HTR-8/SVneo (cell line): ENCODE measurements at places on chromosomes 11 and 22.

GRCh38 chr11:19253153-19253745 is 12.5 kb upstream of the E2F8 start:
- DNase-seq, result no peak

GRCh38 chr11:32045456-32045855 is 45.4 kb upstream of the RCN1 start:
- DNase-seq, result no peak

- no peak for DNase-seq
These were observed 631.5 kb downstream of the METTL15 start for GRCh38 chr11:28739489-28740280.

DNA sequence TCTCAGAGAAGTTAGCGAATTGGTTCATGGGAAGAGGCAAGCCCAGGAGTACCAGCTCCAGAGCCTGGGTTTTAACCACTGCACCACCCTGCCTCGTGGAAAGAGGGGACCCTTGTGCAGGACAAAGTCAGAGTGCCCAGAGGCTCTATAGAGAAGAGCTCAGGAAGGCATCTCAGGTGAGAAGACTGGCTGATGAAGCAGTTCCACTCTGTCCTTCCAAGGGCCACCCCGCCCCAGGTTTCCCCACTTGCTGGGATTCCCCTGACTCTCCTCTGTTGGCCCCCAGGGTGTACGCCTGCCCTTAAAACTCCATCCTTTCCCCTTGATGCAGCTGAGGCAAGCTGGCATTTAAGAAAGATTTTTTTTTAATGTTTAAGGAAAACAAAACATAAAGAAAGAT is 265.8 kb downstream of the BUD13 start:
- DNase-seq, result no peak

GRCh38 chr11:8756201-8756600 is 73.6 kb downstream of the RPL27A start:
- DNase-seq, result no peak

DNA sequence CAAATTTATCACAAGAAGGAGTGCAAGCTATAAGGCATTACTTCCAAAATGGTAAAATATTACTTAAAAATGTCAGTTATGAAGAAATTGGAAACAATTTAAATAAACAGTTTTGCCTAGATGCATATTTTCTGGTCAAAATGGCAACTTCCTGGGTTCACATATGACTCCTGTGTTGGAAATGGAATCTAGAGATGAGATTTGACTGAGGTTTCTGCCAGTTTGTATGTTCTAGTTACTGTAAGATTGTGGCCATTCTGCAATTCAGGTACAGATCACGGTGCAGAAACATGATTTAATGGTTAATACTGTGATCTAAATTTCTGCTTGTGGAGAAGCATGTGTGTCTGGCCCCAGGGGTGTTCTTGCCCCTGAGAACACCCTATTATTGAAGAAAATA is 3.4 kb upstream of the OR4C6 start:
- no peak for DNase-seq

GRCh38 chr11:78231962-78232501 is 43.3 kb downstream of the USP35 start:
- peak; percentile 51 for DNase-seq

DNA sequence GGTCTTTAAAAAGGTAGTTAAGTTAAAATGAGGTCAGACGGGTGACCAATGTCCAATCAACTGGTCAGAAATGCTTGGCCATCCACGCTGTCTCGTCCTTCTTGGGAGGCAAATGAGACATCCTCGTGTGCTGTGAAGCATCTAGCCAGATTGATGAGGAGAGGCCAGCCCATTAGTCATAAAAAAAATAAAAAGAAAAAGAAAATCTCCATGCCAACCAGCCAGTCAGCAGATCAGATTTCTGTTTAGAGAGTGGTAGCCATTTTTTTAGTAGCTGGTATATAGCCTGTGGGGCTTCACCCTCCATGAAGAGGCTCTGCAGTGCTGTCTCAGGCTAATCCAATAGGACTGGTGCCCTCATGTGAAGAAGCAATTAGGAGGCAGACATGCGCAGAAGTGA is 343.1 kb upstream of the SYN3 start:
- DNase-seq, result no peak

DNA sequence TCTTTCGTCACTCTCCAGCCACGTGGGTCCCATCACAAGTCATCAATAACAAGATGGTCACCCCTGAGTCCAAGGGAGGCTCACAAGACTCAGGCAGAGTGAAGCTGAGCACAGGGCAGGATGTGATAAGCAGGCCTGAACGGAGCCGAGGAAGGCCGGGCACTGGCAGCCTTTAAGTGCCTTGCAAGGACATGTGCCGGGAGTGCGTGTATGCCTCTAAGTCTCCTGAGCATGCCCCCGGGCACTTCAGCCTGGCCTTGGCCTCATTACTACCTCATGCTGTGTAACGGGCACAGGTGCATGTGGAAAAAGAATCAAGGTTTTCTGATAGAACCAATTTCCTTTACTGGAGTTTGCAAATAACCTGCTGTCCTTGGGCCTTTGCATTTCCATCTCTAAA is 55.8 kb downstream of the UBASH3B start:
- DNase-seq, result no peak

GRCh38 chr22:39967103-39967829 is 7.1 kb downstream of the TMA7B start:
- no peak for DNase-seq

- no peak for DNase-seq
These were observed 91.9 kb upstream of the BID start for GRCh38 chr22:17866127-17866526.

GRCh38 chr11:62152245-62153086 is 28.7 kb downstream of the INCENP start:
- no peak for DNase-seq

DNA sequence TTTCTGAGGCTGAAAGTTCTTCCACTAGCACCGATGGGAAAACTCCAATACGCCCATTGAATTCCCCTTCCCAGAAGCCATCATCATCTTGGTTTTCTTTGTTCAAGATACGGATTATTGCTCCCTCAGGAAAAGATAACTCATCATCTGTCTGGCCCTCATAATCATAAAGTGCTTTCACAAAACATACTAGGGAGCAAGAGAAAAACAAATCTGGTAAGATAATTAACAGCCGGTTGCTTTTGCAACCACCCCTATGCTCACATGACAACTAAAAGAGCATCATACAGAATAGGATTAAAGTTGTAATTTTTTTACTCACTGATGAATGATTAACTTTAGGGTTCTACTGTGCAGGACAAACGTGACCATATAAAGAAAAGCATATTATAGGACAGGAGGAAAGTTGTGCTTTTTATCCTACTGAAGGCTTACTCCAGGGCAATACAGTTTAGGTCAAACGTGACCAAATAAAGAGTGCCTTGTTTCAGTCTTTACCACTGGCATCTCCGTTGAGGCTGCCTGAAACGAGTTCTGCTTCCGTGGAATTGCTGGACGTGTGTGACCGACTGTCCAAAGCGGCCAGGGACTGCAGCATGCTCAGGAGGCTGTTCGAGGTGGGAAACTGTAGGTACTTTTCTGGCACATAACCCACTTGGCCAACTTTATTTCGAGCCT is 28.6 kb downstream of the ATG16L2 start:
- no peak for DNase-seq

DNA sequence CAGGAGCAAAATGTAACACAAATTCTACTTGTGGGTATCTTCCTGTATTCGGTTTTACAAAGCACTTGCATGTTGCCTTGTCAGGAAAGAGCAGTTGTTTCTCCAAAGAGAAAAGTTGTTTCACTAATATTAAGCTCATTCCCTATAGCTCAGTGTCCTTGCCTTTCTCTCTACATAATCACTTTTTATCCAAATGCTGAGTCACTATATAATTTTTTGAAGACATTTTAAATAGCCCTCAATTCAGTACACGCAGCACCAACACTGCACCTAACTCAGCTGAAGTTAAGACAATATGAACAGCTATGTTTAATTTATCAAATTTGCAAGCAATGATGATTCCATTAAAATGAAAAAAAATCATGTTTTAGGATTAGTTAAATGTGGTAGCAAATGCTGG is 14.5 kb upstream of the MRTFA start:
- DNase-seq, result no peak

DNA sequence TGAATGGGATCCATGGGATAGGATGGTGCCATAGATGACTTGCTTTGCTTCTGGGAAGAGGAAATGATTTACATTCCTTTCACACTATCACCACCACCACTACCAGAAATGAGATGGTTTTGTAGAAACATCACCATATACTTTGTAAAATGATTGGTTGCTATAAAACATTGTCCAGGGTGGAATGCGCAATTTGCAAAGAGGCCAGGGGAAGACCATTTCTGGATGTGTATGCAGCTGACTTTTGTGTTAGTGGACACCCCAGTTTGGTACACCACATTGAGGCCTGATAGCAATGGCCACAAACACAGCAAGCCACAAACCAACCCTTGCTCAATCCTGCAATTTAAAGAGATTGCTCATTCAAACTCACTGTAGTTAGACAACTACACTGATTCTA is 56.7 kb upstream of the RCN1 start:
- DNase-seq, result peak; percentile 4

DNA sequence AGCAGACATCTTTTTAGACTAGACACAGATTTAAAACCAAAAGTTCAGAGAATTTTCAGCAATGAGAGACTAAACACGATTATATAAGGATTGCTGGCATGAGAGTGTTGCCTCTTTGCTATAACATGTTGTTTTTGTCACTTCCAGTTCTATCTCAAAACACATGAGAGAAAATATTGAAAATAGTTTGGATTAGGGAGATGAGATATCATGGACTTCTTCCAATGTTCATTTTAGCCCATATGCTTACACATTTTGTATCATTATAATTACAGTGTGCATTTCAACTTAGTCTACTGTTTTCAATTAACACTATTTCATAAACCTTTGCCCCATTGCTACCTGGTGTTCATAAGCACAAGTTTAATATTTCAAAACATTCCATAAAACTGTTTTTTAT is 175.9 kb upstream of the PGR start:
- no peak for DNase-seq

GRCh38 chr22:48799227-48799970 is 1028.3 kb downstream of the BRD1 start:
- DNase-seq, result no peak

DNA sequence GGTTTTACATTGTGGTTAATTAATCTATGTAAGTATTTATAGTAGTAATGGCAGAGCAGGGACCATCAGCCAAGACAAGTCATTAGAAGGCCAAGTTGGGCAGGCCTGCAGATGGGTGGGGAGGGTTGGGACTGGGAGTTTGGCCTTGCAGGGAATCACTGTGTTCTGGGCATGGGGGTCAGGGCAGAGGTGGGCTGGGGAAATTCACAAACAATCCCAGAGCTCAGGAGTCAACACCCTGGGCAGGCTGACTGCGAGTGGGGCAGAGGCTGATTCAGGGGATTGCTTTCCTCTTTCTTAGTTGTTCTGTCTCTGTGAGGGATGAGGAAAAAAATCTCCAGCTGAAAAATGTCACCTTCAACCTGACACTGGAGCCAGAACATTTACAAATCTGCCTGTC is 322.5 kb downstream of the NTM start:
- no peak for DNase-seq

- no peak for DNase-seq
These were observed 29.2 kb downstream of the SREBF2 start for GRCh38 chr22:41862160-41862529.

DNA sequence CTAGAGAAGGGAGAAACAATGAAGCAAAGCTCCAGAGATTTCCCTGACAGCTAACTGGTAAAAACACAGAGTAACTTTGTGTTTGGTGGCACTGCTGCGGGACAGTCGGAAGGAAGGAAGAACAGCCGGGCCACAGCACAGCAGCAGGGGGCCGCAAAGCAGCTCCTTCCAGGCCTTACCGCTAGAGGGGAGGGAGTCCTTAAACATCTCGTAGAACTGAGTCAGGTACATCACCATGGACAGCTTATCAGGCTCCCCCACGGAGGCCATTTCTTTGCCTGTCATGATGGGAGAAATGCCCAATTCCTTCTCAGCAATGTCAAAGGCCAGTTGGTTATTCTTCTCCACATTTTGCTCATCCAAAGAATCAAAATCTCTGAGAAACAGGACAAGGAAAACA is 114.6 kb upstream of the BID start:
- no peak for DNase-seq

DNA sequence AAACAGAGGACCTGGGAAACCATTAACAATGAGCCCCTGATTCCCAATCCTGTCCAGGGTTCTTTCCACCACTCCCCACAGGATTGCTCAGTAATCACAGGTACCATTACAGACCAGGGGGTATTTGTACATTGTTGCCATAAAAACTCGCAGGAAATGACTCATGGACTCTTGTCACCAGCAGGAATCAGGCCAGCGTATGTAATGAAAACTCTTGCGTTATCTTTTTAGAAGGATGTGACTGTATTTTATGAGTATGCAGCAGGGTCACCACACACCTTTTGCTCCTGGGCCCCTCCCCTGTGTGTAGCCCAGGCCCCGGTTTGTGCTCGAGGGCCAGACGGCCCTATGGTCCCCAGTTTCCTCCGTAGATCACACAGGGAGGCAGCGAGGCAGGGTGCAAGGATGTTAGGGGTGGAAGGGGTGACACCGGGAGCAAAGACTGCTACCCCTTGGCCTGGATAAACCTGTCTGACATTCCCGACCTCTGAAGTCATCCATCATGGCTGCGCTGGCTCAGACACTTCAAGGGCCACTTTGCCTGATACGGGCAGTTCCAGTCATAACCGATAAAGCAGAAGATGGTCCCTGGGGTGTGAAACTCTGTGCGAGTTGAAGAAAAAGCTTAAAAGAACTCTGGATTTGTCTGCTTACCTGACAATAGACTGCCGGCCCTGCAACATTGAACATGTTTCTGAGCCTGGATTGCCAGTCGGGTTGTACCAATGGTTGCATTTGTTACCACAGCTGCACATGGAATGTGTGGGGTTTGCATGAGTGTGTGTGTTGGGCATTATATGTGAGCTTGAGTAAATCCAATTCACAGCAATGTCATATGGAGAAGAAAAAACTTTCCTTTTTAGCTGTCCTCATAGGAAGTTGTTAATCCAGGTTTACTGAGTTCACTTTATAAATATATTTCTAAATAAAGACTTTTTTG is 56.9 kb downstream of the MICAL2 start:
- DNase-seq, result peak; percentile 67

DNA sequence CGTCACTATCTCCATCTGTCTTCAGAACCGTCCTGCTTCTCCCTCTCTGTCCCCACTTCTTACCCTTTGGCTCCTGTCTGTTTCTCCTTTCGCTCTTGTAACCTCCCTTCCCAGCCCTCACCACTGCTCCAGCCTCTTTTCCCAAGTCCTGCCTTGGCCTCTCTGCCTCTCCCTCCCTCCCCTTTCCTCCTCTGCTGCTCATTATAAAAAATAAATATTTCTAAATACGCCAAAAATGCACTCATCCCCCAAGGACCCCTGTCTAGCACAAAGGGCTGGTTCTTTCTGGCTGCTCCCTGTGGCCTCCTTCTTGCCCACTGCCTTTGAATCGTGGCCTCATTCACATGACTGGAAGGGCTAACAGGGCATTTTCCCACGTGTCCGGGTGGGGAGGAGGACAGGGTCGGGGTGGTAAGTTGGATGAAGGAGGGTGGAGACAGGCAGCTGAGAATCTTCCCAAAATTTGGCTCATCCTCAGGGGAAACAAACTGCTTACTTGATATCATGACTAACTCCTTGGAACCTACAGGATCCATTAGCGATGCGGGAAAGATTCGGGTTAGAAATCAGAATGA is 26.4 kb upstream of the OAF start:
- DNase-seq, result no peak
